ENCODE measurements at places on chromosomes 12 and 14.
A peak's percentile ranks its signal among the peaks of the same experiment; 100 is the strongest.

DNA sequence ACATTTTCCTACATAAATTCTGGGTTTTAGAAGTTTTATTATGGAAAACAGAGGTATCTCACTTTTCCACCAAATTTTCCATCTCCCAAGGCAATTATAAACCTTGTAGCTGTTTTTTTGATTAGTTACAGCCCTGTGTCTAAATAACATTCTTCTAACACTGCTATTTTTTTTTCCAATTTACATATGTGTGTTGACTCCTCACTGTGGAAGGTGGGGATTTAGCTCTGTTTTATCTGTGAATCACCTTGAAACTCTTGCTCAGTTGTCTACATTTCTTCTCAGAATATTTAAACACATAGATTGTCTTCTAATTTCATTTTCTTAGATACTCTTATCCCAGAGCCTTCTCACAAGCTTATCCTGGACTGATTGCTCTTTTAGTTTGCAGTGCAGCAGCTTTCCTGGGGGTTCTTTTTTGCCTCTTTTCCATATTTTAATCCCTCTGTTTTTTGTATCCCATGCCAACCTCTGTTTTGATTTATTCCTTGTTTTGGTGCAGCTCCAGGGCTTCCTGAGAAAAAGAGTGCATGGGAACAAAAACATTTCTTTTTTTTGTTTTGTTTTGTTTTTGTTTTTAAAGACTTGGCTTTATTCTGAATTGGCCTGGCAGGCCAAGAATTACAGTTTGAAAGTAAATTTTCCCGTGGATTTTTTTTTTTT is 36.7 kb downstream of the TBC1D15 start:
- DNase-seq, result no peak

DNA sequence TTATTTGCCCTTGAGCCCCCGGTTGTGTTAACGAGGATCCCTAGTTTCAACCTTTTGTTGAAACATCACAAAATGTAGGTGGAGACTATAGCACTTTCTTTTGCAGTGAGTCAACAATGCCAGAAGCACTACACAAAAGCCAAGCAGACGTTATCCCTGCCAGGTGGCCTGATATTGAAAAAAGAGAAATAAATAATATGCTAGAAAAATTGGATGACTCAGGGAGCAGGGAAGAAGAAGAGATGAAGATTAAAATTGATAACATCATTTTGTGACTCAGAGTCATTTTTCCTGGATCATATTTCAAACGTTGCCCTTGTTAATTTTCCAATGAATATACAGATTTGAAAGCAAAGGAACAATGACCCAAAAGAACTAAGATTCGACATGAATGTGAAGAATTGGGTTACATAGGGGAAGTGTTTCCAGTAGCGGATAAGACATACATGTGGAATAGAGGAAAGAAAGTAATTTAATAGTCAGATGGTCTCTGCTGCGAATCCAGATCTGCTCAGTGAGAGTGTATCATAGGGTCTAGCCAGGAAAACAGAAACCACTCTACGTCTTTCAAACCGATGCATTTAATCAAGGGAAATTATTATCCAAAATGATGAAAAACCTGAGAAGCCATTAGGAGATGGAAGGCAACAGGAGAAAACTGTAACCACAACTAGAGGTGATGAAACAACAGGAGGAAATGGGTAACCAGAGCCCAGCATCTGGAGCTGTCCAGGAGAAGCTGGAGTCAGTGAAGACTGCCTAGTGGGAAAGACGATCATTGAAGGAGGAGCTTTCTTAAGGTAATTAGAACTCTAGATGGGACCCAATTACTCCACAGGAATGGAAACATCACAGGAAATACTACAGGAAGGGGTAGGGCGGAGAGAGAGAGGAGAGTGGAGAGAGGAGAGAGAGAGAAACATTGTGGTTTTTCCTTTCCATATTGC is 57.9 kb downstream of the RERG start:
- no peak for DNase-seq

DNA sequence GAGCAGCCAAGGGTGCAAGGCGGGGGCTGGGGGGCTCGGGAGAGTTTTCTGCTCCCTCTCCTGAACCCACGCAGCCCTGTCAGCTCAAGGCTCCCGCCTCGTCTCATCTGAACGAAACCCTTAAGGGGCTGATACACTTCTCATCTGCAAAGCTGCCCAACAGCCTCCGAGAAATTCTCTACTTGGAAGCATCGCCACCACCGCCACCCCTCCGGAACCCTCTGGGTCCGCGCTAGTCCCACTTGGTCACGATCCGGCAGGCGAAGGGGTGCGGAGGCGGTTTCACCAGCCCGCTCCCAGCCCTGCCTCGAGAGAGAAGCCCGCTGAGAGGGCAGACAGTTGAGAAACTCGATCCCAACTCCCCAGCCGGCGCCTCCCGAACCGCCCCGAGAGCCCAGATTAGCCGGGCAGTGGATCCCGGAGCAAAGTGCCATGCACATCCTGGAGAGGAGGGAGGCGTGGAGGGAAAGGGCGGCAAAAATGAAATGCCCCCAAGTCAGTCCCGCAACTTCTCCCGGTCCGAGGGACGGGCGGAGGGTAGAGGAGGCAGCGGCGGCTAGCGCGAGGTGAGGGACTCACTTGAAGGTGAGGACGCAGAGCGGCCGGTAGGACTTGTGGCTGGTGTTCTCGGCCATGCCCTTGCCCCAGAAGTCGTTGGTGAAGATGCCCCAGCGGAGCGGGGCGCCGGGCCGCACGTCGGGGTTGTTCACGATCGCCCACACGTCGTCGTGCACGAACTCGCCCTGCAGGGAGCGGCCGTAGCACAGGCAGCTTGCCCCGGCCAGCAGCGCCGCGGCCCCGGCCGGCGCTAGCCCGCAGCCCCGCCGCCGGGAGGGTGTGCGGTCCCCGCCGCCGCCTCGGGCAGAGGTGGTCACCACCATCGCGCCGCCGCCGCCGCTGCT is 620 bp downstream of the TMTC1 start:
- DNase-seq, result peak; percentile 5

- no peak for DNase-seq
These were observed 40.9 kb downstream of the RTN1 start for GRCh38 chr14:59829469-59830337.

GRCh38 chr12:94730847-94731246 is 80.5 kb upstream of the TMCC3 start:
- DNase-seq, result no peak

All from GM12892 (cell line).